ENCODE measurements at places on chromosomes 12 and 14.

DNA sequence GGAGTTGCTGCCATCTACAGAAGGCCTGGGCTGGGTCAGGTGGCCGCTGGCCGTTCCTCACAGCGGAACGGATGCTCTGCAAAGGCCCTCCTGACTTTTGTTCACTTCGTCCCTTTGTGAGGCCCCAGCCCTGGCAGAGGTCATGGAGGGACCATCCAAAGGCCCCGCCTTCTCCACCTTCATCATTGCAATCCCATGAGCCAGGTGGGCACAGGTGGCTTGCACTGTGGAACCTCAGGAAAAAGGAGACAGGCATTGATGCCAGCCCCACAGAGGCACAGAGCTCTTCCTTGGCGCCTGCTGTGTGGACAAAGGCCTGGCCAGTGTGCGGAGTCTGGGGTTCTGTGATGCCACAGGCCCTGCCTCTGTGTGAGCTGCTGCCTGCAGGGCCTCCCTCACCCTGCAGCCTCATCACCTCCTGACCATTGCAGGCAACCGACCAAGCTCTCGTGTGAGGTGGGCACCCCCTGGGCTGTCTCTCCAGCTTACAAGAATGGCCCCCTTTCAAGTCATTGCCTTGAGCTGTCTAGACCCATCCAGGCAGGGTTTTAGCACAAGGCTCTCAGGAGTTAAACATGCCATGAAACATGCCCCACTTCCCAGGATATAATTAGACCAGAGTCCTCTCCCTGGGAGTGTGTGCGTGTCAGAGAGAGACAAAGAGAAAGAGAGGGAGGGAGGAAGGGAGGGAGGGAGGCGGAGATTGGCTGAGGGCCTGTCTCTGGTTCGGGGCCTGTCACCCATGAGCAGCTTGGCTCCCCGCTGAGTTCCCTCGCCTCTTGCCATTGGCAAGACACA is 19.3 kb downstream of the NFKBIA start:
- DNase-seq, result no peak

- no peak for DNase-seq
Observed at GRCh38 chr14:100476012-100476822, 111.0 kb downstream of the BEGAIN start.

DNA sequence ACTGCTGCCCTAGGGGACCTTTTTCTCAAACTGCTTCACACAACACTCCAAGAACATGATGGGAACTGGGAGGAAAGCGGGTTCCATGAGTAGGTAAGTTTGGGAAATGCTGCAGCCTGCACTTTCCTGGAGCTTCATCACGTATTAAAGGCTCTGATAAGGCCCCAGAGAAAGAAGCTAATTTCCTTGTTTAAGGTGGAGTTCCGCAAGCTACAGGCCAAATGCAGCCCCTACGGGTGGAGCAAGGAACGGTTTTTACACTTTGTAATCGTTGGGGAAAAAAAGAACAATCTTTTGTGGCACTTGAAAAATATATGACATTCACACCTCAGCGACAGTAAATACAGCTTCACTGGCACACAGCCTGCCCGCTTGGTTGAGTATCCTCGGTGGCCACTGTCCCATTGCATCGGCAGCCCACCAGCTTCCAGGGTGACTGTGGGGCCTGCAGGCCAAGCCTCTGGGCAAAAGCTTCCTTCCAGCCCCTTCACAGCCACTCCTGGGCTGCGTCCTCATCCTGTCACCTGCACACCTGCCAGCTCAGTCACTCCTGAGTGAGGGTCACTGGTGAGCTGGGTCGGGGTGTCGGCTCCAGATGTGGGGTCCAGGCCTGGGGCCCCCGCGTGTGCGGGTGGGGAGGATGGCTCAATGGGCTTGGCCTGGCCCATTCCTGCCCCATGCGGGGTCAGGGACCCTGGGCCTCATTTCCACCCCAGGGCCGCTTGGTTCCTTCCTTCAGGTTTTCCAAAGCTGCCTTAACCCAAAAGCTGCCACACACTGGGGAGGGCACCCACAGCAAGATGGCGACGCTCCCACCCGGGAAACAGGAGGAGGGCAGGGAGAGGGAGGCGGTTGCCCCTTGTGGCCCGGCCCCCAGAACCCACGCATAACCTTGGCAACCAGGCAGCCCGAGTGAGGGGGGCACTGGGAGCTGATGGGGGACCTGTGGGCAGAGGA is 2.4 kb downstream of the AMN start:
- no peak for DNase-seq

DNA sequence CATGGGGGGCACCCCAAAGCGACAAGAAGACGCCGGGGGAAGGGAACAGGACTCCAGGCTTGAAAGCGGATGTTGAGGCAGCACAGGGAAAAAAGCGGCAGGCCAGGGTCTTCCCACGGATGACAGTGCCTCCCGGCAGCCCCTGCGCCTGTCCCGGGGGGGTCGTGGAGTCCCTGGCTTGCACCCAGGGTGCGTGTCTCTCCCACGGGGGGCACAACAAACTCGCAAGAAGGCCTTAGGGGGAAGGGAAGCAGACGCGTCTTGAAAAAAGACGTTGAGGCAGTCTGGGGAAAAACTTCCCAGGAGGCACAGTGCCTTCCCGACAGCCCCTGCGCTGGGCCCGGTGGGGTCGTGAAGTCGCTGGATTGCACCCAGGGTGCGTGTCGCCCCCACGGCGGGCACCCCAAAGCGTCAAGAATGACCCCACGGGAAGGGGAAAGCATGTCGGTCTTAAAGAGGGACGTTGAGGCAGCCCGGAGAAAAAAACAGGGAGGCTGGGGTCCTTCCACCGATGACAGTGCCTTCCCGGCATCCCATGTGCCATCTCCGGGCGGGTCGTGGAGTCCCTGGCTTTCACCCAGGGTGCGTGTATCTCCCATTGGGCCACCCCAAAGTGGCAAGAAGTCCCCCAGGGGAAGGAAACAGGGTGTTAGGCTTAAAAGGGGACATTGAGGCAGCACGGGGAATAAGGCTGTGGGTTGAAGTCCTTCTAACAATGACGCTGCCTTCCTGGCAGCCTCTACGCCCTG is 159.9 kb upstream of the ALG10B start:
- no peak for DNase-seq

GRCh38 chr14:61812347-61813095 is 50.3 kb downstream of the SNAPC1 start:
- DNase-seq, result no peak

GRCh38 chr14:80634106-80634758 is 307.3 kb downstream of the CEP128 start:
- no peak for DNase-seq

DNA sequence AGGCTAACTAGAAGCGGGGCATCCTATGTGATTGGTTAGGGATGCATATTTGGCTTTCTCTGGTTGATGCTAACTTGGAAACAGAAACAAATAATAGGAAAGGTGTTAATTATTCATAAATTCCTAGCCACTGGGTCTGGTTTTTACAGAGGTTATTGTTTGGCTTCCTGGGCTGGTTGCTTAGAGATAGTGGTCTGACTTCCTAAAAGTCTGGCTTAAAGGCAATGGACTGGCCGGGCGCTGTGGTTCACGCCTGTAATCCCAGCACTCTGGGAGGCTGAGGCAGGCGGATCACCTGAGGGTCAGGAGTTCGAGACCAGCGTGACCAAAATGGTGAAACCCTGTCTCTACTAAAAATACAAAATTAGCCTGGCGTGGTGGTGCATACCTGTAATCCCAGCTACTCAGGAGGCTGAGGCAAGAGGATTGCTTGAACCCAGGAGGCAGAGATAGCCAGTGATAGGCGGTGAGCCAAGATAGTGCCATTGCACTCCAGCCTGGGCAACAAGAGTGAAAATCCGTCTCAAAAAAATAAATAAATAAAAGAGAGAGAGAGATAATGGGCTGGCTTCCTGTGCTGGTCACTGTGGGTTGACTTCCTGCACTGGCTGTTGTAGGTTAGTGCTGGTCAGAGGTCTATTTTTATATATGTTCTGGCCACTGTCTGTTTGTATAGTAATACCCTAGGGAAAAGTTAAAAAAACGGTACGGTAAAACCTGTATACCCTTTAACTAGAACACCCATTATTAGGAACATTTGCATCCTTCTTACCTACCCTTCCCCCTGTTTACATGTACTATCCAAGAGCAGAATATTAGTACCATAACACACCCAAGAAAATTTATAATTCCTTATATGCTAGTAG is 24.1 kb downstream of the OR6S1 start:
- DNase-seq, result no peak

GRCh38 chr12:6620137-6620884 is 13.1 kb upstream of the CHD4 start:
- DNase-seq, result peak; percentile 72

- no peak for DNase-seq
Observed at GRCh38 chr14:52299692-52300278, 14.3 kb upstream of the PTGER2 start.

DNA sequence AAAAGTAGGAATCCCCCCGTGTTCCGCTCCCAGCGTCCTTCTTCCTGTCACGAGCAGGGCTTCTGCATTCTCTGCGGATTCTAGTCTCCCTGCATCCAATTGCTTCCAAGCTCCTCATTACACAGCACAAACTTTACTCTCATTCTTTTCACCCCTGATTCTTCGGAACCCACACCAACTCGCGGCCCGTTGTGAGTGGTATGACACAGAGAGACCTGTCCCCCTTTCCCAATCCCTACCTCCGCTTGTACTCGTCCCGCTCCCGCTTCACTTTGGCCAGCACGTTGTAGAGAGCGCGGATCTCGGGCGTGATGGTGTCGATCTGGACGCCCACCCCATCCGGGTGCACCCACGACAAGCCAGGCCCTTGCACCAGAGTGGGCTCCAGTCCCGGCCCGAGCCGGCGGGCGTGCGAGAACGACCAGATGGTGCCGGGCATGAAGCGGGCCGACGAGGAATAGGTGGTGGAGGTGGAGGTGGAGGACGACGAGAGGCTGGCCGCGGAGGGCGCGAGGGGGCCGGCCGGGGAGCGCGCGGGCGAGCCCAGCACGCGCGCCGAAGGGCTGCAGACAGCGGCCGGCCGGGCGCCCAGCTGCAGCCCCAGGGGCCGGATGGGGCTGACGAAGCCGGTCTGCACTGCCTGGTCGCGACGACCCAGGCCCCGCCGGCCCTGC is 687 bp downstream of the IFFO1 start:
- DNase-seq, result peak; percentile 37

GRCh38 chr14:69055125-69055524 is 76.0 kb upstream of the ACTN1 start:
- DNase-seq, result no peak

DNA sequence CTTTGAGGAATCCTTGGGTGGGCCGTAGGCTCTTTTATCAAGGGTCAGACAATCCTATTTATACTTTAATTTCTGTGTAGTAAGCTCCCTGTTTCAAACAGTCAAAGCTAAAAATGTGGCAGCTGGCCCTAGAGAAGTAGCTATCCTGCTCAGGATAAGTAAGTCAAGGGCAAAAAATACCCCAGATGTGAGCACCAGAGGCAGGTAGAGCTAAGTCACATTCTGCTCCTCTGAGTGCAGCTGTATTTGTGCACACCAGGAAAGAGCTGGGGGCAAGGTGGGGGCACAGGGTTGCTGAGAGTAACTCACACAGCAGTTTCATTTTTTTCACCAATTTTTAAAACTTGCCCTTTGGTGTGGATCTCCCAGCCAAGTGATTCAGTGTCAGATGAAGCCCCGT is 5.3 kb downstream of the ETV6 start:
- no peak for DNase-seq

DNA sequence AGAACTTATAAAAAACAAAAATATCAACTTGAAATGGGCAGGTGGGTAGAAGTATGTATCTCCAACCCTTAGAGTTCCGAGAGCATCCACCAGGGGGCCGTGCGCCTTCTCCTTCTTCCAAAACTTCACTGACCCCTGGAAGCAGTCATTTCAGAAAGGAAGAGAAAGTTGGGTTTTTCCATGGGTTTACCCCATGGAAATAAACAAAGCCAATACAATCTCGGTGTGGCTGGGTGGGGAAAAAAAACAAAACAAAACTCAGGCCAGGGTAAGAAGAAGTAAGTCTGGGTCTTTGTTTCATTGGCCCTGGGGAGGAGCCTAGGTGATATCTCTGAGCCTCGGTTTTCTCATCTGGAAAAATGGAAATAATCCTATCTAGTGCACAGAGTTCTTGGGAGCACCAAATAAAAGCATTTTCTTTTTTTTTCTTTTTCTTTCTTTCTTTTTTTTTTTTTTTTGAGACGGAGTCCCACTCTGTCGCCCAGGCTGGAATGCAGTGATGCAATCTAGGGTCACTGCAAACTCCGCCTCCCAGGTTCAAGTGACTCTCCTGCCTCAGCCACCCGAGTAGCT is 33.6 kb upstream of the HNF1A start:
- peak; percentile 82 for DNase-seq

GRCh38 chr12:97375310-97375709 is 87.3 kb upstream of the RMST start:
- no peak for DNase-seq

DNA sequence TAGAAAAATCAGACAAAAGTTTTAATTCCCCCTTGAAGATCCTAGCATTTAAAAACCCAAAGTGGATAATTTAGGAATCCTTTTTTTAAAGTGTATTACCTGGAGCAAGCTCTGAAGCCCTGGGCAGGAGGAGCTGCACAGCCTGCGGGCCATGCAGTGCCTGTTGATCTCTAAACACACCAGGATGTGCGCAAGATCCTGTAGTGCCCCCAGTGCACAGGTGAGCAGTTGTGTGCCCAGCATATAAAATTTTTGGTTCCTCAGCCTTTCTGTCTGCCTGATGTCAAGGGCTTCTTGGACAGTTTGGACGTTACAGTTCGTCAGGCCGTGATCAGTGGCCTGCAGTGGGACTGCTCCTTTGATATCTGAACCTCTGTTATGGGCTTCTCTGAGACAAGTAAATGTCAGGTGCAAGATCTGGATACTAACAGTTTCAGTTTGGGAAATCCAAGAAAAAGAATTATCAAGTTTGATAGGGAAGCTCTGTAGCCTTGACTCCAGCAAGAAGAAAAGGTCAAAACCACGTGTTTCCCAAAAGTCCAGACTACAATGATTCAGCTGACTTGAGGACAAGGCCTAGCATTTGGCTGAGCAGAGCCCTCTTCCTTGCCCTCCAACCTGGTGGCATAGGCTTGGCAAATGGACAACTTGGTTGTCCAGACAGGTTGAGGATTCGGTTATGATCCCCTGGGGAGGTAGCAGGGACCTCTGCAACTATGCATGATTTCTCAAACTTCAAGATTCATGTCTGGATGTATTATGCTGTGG is 1.0 kb downstream of the ATXN7L3B start:
- DNase-seq, result no peak

GRCh38 chr14:92581966-92582566 is 68.5 kb downstream of the RIN3 start:
- DNase-seq, result no peak

GRCh38 chr12:100987552-100988521 is 193.3 kb downstream of the ANO4 start:
- no peak for DNase-seq

Data from stimulated activated CD4-positive, alpha-beta T cell treated with anti-CD3 and anti-CD28 coated beads, Interleukin-2, amount 100 ng/mL, for 24 hours (primary cell).